ENCODE measurements at places on chromosomes 2 and 18.

DNA sequence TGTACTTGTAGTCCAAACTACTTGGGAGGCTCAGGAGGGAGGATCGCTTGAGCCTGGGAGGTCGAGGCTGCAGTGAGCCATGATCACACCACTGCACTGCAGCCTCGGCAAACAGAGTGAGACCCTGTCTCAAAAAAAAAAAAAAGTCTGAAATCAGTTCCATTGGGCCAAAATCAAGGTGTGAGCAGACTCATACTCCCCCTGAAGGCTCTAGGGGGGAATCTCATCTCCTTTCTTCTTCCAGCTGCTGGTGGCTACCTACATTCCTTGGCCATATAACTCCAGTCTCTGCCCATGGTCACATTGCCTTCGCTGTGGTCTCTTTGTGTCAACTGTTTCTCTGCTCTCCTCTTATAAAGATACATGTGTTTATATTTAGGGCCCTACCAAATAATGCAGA is 234.0 kb downstream of the LRRTM1 start:
- no peak for DNase-seq

DNA sequence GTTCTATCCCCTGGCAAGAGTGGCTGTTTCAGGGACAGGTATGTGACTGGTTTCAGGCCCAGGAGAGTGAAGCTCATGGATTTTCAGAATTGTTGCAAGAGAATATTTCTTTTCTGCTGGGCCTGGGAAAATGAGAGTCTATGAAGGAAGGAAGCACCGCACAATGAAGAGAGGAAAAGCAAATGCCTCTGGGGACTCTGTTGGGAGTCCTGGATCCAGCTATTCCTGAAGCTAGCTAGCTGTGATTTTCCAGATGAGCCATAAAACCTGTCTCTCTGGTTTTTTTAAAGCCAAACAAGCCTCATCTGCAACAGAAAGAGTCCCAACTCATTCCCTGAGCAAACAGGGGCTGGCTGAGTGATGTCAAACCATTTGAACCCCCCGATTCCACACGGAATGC is 53.7 kb downstream of the CRACDL start:
- no peak for DNase-seq

GRCh38 chr2:159396799-159397198 is 110.3 kb upstream of the WDSUB1 start:
- DNase-seq = no peak

DNA sequence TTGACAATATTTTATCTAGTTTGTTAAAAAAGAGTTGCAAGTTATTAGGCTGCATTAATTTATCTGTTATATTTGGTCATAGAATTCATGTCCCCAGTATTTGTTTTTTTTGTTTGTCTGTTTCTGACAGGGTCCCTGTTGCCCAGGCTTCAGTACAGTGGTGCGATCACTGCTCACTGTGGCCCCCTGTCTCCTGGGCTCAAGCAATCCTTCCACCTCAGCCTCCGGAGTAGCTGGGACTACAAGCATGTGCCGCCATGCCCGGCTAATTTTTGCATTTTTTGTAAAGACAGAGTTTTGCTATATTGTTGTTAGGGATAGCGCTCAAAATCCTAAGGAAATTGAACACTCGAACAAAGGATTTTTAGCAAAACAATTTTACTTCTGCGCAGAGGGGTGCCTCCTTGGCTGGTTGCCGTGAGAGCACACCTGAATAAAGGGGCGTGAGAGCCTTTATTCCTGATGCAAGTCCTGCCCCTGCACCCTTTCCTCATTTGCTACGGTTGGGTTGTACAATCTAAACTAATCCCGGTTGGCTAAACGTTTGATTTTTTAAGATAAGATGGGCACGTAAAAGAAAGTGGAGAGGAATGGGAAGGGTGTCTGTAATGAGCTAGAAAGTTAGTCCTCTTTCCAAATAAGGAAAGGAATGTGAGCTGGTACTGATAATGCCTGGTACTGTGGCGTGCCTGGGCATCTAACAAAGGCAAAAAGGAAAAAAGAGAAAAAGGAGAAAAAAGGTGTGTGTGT is 65.5 kb downstream of the COMMD1 start:
- no peak for DNase-seq

DNA sequence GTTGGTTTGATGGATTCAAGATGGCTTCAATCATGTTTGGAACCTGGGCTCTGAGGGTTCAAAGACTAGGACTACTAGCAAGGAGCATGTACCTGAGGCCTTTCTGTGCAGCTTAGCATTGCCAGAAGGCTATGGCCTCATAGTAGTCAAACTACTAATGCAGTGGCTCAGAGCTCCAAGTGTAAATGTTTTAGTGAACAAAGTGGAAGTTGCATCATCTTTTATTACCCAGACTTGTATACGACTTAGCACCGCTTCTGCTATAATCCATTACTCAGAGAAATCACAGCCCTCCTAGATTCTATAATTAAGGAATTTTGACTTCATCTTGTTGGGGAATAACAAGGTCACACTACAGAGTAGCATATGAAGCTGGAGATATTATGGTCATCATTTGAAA is 210.5 kb downstream of the ERBB4 start:
- DNase-seq = no peak

DNA sequence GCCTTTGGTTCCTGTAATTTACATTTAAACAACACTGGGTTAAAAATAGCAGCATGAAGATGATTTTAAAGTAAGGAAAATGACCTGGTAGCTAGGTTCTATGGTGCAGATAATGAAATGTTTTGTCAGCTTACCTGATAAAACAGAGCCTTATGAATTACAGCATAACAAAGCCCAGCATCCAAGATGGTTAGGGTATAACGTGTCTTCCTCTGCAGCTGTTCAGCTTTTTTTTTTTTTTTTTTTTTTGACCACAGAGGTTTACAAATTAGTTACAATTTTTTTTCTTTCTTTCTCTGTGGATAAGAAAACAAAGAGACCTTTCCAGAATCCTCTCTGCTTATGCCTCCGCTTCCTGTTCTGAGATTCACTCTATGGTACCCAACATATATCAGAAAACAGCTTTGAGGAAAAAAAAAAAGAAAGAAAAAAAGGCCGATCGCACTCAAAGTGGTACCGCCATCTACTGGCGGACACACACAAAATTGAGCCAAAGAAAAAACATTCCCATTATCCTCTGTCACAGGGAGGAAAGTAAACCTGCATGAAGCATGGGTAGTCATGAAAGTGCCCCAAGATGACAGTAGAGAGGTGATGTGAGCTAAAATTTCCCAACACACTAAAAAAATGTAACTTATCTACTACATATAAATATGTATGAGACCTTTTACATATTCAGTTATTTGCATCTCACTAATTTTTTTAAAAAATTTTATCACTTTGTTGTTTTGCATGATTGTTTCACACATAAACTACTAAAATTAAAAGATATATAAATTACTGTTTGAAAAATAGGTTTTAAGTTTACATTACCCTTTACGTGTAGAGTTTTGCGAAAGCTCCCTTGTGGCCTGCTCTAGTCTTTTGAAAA is at the start of gene SCN3A:
Gene SCN3A, minus strand, starts transcription at position 362 of the 871 bp plus-strand sequence. CDS start 27,656 bp downstream, outside the sequence.
- DNase-seq = no peak

GRCh38 chr2:119451336-119452050 is 19.8 kb downstream of the TMEM37 start:
- DNase-seq = no peak

DNA sequence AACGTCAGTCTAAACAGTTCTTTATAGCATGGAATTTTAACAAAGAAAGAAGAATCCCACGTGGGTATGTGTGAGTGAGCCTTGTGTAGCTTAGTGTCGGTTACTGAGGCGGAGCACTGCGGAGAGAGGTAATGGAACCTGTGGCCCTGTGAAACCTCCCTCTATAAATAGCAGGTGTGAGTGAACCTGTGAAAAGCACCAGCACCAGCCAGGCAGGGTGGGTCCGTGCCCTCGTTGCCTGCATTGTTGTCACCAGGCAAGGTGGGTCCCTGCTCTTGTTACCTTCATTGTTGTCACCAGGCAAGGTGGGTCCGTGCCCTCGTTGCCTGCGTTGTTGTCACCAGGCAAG is 4.7 kb downstream of the CTDP1 start:
- no peak for DNase-seq

DNA sequence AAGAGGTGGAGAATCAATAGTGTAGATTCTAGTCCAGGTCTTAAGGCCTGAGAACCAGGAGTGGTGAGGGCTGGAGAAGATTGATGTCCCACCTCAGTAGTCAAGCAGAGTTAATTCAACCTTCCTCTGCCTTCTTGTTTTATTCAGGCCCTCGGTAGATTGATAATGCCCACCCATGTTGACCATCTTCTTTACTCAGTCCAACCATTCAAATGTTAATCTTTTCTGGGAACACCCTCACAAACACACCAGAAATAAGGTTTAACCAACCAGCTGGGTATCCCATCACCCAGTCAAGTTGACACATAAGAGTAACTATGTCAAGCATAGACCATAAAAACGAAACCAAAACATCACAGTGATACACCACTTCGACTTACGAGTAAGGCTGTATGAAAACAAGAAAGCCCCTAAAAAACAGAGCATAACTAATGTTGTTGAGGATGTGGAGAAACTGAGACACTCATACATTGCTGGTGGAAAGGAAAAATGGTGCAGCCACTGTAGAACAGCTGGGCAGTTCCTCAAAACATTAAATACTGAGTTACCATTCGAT is 57.5 kb downstream of the SLC35F5 start:
- no peak for DNase-seq

- no peak for DNase-seq
Observed at GRCh38 chr18:48393776-48394175, 15.4 kb downstream of the ZBTB7C start.

DNA sequence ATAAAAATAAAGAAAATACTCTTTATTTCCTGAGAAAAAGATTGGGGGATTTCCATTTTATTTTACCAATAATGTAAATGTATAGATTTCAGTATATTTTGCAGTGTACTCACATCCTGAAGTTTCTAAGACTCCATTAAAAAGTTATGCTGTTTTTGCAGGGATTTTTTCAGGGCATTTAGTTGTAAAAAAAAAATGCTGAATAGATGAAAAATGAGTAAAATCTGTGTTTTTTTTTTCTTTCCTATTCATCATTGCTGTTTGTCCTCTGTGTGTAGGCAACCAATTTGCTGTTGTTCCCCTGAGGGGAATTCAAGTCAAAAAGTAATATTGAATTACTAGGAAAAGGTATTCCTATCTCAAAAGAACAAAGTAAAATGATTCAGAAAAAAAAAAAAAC is 66.3 kb downstream of the MEIS1 start:
- no peak for DNase-seq

- no peak for DNase-seq
Observed at GRCh38 chr2:128439031-128439790, 120.5 kb upstream of the HS6ST1 start.

DNA sequence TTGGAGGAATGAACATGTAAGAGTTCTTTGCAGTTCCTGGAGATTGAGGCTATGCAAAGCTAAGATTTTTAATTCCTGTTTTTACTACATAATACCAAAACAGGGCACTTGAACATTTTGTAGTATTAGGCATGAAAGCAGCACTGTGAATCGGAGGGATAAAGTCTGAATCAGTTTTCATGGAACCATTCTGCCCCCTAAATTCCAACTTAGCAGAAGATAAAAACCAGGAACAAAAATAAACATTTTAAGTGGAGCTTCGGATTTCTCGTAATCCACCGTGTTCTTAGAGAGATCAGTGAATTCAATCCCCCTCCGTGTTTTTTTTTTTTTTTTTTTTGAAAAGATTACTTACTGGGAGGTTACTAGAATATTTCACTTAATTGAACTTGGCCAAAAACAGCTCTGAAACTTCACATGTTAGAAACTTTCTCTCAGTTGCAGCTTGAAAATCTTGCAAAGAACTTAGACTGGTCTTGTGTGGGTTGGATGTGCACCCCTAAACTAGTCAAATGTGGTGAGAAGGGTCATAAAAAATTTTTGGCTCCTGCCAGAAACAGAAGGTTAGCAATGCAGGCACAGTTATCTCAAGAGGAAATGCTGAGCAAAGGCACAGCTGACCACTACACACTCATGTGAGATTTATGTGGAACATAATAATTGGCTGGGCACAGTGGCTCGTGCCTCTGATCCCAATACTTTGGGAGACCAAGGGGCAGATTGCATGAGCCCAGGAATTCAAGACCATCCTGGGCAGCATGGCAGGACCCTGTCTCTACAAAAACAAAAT is 145.4 kb upstream of the RNF152 start:
- no peak for DNase-seq

GRCh38 chr2:153575171-153575853 is 96.8 kb upstream of the RPRM start:
- no peak for DNase-seq

GRCh38 chr2:102657770-102658169 is 38.4 kb downstream of the SLC9A2 start:
- no peak for DNase-seq

GRCh38 chr2:242075696-242076095 is 206.2 kb downstream of the RTP5 start:
- DNase-seq = no peak

- DNase-seq = no peak
Observed at GRCh38 chr2:235229236-235229635, 264.6 kb upstream of the AGAP1 start.

DNA sequence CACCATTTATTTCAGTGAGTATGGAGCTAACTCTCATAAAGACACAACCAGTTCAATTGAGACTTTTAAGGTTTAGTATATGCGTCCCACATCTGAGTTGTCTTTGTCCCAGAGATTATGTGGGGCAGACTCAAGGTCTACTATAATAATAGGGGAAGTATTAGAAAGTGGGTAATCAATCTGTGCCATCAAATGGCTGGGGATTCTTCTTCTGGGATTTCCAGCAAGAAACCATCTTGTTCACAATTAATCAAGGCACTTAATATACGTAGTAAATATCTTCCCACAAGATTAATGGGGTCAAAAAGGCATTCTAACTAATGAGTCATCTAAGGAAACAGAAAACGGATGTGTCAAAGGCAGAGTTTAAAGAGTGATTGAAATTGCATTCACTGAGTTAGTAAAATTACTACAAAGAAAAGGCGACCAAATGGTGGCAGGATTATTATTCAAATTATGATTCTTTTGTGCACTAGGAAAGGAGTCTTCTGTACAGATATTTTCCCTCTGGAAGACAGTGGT is 179.8 kb upstream of the REG3G start:
- no peak for DNase-seq

DNA sequence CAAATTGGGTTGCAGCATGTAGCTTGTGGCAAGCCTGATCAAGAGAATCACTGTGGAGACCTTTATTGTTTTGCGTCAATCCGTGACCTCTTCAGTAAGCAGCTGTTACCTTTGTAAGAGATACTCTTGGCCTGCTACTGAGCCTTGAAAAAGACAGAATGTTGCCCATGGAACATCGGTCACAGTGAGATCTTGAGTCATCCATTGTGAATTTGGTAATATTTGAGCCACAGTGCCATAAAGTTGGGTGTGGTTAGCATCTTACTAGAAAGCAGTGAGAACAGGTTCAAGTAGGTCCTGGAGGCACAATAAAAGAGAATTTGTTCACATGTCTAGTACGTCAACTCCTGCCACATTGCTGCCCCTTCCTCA is 12.7 kb upstream of the EFR3B start:
- DNase-seq = no peak

GRCh38 chr2:46555011-46555410 is 75.6 kb downstream of the TMEM247 start:
- no peak for DNase-seq

GRCh38 chr2:128602699-128603101 is 284.0 kb upstream of the HS6ST1 start:
- no peak for DNase-seq

- DNase-seq = no peak
Observed at GRCh38 chr2:73851274-73851673, 22.5 kb downstream of the STAMBP start.

All from stimulated activated CD8-positive, alpha-beta memory T cell treated with anti-CD3 and anti-CD28 coated beads, Interleukin-2, amount 100 ng/mL, for 1 hour (primary cell).